ENCODE measurements at places on chromosomes 16 and 17. TPM values are rescaled to one million over a fixed set of nuclear protein-coding genes. Genes with fewer than 3 reads are reported as not detected.

DNA sequence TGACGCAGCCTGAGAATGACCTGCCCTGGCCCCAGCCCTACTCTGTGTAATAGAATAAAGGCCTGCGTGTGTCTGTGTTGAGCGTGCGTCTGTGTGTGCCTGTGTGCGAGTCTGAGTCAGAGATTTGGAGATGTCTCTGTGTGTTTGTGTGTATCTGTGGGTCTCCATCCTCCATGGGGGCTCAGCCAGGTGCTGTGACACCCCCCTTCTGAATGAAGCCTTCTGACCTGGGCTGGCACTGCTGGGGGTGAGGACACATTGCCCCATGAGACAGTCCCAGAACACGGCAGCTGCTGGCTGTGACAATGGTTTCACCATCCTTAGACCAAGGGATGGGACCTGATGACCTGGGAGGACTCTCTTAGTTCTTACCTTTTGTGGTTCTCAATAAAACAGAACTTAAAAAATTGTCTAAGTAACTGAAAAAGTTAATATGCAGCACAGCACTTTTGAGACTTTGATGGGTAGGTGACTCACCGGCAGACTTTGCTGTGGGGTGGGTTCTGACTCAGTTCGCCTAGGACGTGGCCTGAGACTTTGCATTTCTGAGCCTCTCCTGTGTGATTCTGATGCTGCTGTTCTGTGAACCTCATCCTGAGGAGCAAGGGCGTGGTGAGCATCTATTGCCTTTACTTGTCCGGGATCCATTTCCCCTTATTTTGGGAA is 5.7 kb downstream of the LAT start:
- no peak for DNase-seq

DNA sequence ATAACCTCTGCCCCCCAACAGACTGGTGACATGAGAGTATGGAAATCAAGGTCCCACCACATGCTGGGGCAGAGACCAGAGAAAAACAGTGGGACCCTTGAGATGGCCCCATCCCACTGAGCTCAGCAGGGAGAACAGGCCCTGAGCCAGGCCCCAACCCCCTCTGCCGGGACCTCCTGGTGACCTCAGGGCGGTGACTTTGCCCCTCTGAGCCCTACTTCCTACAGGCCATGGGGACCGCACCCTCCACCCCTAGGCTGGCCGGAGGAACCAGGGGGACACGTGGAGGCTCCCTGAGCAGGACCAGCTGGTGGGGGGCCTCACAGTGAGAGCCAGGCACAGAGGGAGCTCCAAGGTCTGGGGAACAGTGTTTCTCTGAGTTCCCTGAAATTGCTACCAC is 13.8 kb upstream of the SRRM2 start:
- no peak for DNase-seq

GRCh38 chr17:70159980-70160379 is 9.4 kb upstream of the KCNJ2 start:
- DNase-seq: no peak

The FBXO39 gene
- not detected for total RNA-seq

The VAT1L gene
- total RNA-seq: 23.9 TPM

The CACNB1 gene
- total RNA-seq: 3.5 TPM

DNA sequence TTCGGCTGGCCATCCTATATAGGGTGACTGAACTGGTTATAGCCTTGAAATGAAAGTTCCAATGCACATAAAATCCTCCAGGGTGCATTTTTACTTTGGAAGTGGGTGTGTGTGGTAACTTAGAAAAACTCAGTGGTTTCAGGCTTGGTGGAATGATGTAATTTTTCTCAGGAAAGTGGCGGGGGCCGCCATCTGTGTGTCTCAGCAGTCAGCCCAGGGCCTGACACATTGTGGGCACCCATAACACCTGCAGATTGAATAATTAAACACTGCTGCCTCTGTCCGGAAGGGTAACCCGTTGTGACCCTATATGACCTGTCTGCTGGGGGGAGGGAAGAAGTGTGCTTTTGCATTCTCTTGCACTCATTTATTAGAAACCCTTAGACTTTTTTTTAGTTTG is 2.2 kb upstream of the PDP2 start:
- DNase-seq: no peak

- DNase-seq: no peak
These were observed 79.8 kb downstream of the JPH3 start for GRCh38 chr16:87681981-87682570.

The SLFN14 gene
- not detected for total RNA-seq

DNA sequence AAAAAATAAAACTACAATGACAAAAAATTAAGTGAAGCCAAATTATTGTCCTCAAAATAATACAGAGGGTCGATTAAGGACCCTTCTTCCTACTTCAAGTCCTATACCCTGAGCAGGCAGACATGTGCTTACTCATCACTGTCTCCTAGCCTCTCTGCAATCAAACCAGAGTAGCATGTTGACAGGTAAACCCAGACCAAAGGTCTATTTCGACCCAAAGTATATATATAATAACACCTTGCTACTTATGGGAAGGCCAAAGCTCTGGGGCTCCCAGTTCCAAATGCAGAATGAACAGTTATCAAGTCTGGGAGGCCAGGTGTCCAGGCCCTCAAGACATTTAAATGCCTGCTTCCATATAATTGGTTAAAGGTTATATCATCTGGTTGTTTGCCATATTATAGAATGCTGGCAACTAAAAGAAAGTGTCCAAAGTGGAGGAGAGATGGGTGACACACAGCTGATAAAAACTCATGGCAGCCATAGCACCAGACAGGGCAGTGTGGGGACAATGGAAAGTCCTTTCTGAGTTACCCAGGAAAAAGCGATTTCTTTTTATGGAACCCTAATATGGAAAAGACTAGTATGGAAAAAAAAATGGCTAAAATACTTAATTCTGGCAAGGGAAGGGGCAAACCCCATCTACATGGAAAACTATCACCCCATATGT is 53.6 kb downstream of the N4BP1 start:
- no peak for DNase-seq

DNA sequence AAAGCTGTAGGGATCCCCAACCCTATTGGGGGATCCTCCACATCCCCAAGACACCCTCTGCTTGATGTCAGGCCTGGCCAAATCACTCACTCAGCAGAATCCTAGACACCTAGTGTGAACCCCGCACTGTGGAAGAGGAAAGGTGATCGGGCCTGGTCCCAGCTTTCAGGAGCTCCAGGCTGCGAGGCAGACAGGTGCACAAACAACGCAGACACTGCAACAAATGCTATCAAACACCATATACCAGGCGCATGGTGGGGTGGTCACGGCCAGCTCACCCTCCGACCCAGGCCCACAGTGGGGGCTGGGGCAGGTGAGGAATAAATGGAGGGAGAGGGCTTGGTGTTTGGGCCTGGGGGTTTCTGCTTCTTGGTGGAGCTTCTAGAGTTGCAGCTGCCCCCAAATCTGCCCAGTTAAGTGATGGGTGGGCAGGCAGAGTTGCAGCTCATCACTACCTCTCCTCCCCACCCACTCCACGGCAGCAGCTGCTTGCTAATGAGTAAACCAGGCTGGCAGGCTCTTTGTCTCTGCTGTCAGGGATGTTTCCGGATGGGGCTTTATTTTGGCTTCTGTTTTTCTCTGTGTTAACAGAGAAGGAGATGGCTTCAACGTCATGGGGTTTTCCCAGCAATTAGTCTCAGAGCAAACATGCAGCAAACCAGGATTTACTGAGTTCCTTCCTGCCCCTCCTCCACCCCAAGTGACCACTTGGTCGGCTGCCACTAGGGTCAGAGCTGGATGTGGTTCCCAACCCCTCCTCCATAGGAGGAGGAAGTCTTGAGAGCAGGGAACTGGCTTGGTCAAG is 46.6 kb downstream of the PECAM1 start:
- DNase-seq: peak; percentile 92

DNA sequence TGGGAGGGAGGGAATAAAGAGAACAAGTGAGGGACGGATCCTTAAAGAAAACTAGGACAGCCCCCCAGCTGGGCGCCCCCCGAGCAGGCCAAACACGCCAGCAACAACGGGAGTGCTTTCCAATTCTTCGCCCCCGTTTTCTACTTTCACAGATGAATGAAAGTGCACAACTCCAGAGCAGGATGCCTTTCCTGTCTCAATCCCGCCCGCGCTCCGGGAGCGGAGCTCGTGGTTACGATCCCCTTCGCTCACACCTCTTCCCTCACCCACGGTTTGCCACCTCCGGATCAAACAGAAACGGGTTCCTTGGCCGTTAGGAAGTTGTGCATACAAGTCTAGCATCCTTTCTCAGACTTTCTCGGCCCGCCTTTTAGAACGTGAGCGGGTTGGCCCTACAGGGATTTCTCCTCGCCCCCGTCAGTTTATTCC is 680 bp downstream of the SKA2 start:
- DNase-seq: peak; percentile 15

- no peak for DNase-seq
These were observed 110.5 kb downstream of the HS3ST2 start for GRCh38 chr16:22924492-22924891.

The SRL gene
- total RNA-seq: 443 TPM

The COL1A1 gene
- total RNA-seq: 44.9 TPM

The CMTM3 gene
- total RNA-seq: 7.8 TPM

The ZG16B gene
- 0.44 TPM for total RNA-seq

DNA sequence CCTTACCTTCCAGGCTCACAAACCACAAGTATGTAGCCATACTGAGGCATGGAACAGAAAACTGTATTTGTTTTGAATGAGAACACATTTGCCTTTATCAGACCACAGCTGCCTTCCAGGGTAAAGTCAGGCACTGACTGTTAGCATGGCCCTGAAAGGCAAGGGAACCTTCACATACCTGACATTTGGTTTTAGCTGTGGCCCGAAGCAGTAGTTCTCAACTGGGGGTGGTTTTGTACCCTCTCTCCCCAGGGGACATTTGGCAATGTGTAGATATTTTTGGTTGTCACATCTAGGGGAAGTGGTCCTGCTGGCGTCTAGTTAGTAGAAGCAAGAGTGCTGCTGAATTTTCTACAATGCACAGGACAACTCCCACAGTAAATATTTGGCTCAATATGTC is 9.2 kb downstream of the HERPUD1 start:
- no peak for DNase-seq

- no peak for DNase-seq
These were observed 7.9 kb downstream of the FNDC8 start for GRCh38 chr17:35129154-35129972.

The SDK2 gene
- 3.9 TPM for total RNA-seq

DNA sequence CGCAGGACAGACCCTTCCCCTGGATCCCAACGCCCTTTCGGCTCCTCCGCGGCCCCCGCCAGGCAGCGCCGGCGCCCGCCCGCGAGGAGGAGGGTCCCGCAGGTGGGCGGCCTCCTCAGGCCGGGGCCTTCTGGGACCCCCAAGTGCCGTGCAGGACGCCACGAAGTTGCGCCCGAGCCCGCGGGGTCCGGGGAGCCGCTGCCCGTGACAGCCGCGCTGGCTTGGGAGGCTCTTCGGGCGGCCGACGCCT is 504 bp downstream of the ERN1 start:
- no peak for DNase-seq

- no peak for DNase-seq
These were observed 586.4 kb downstream of the MAF start for GRCh38 chr16:79013930-79014660.

The MARCHF10 gene
- not detected for total RNA-seq

The XYLT2 gene
- 11.2 TPM for total RNA-seq

DNA sequence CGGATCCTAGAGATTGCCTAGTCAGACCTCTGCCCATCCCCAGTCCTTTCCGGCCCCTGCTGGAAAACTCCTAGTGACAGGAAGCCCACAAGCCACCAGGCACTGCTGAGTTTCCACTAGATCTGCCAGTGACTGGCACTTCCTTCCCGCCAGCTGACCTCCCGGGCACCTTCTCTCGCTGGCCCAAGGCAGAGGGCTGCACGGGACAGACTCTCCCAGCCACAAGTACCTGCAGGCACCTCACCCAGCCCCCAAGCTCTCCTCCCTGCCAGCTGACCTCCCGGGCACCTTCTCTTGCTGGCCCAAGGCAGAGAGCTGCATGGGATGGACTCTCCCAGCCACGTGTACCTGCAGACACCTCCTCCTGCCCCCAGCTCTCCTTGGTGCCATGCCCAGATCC is 66.3 kb upstream of the DOC2B start:
- no peak for DNase-seq

The AIPL1 gene
- total RNA-seq: not detected

GRCh38 chr16:4021916-4022315 is 94.3 kb downstream of the ADCY9 start:
- no peak for DNase-seq

DNA sequence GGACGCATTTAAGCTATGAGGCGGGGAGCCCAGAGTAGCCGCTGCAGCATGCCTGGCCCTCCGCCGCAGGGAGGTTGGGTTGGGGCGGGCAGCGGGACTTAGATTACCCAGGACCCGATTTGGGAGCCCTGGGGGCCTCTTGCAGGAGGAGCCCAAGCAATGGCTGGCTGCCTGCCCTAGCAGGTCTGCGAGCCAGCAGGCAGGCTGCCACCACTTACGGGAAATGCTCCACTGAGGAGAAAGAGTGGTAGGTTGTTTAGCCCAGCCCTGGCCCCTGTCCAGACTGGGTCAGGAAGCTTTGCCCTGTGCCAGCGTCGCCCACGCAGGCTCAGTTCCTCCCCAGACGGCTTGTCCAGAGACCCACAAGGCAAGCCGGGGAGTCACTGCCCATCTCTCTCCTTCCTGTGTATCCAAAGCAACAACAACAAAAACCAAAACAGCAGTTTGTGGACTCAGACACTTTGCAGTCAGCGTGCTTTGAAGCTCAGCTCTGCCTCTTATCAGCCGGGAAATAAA is 10.3 kb upstream of the TVP23A start:
- DNase-seq: peak; percentile 96

GRCh38 chr17:64535357-64535756 is 28.6 kb downstream of the CEP95 start:
- no peak for DNase-seq

- DNase-seq: no peak
These were observed 14.0 kb upstream of the STAC2 start for GRCh38 chr17:39239640-39240314.

GRCh38 chr17:77147357-77147801 is 6.6 kb downstream of the SEC14L1 start:
- no peak for DNase-seq

DNA sequence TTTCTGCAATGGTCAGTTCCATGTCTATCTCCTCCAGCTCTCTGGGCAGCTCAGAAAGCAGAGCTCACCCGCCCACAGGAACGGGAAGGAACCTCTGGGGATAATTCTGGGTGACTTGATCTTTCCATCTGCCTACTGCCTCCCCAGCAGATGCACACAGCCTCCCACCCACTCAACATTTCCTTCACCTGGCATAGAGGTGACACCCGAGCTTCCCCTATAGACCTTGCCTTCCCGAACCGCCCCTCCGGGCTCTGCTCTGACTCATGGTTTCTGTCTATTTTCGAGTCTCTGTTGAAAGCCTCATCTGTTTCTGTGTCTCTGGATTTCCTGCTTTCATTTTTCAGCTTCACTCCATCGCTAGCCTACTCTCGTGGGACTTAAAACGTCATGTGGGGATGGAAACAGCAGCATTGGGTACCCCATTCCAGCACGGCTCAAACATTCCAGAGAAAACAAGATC is 11.4 kb downstream of the GGA3 start:
- no peak for DNase-seq

DNA sequence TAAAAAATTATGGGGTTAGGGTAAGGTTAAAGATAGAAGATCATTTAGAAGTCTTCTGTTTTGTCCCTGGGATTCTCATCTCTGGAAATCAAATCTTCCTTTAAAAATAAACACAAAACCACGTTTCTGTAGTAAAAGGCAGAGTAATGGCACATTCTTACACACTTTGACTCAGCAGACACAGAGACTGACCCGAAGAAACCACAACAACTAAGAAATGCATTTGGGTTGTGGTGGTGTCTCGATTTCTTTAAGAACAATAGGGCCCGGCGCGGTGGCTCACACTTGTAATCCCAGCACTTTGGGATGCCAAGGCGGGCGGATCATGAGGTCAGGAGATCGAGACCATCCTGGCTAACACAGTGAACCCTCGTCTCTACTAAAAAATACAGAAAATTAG is 54.9 kb upstream of the MYH10 start:
- no peak for DNase-seq

GRCh38 chr16:23082161-23082788 is 67.0 kb downstream of the USP31 start:
- DNase-seq: no peak

Measured in heart right ventricle (tissue), 16 donors.